Naive thymus-derived CD8-positive, alpha-beta T cell (primary cell): ENCODE measurements at places on chromosomes 6 and 20. TPM values are rescaled to one million over a fixed set of nuclear protein-coding genes. Genes with fewer than 3 reads are reported as not detected.

DNA sequence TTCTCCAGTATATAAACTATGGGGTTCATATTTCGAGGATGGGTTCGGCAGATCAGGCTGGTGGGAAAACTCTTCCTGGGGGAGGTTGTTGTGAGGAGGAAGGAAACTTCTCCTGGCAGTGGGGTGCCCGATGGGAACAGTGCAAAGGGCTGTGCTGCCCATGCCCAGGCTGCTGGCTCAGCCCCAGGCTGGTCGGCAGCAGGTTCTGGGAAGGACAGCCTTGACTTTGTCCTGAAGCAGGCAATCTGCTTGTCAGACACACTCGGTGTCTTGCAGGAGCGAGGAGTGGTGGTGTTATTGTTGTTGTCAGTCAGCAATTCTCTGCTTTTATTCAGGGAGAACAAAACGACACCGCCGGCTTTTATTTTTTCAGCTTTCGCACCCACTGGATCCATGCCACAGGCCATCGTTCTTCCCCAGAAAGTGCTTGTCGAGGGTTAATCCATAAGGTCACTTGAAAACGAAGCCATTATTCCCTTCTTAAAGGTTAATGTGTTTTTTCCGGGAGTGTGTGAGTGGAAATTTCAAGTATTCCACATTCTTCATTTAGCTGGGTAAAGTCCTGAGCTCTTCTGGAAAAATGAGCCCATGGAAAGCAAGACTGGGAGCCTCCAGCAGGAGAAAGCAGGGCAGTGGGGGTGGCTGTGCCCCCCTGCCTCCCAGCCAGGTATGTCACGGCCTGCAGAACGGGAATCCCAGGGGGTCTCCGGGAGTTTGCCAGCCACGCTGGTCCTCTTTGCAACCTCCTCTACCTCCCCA is 57.0 kb upstream of the STX16 start:
- DNase-seq, result no peak

DNA sequence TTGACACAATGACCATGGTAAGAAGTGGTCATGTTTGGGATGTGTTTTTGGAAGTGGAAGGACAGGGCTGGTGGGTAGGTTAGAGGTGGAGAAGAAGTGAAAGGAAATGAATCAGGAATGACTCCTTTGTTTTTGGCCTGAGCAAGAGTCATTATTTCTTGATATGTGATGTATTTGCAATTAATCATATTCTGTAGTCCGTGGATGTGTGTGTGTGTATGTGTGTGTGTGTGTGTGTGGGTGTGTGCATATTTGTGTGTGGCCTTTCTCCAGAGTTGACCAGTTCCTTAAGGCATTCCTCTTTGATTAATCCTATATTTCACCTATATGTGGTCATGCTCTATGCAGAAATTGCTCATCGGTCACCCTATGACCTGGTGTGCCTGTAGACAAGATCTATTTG is 130.7 kb downstream of the UTRN start:
- DNase-seq, result no peak

DNA sequence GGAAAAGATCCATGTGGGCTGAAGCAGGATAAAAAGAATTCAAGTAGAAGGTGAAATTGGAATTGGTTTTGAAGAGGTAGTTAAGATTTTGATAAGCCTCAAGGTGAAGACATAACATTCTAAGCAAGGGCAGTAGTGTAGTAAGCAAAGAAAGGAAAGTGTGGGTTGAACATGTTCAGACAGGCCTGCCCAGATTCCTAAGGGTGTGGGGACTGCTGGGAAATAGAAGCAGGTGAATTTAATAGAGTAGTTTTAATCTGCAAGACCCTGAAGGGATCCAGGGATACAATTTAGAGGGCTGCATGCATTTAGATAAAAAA is 19.1 kb downstream of the TAB2 start:
- DNase-seq, result no peak

DNA sequence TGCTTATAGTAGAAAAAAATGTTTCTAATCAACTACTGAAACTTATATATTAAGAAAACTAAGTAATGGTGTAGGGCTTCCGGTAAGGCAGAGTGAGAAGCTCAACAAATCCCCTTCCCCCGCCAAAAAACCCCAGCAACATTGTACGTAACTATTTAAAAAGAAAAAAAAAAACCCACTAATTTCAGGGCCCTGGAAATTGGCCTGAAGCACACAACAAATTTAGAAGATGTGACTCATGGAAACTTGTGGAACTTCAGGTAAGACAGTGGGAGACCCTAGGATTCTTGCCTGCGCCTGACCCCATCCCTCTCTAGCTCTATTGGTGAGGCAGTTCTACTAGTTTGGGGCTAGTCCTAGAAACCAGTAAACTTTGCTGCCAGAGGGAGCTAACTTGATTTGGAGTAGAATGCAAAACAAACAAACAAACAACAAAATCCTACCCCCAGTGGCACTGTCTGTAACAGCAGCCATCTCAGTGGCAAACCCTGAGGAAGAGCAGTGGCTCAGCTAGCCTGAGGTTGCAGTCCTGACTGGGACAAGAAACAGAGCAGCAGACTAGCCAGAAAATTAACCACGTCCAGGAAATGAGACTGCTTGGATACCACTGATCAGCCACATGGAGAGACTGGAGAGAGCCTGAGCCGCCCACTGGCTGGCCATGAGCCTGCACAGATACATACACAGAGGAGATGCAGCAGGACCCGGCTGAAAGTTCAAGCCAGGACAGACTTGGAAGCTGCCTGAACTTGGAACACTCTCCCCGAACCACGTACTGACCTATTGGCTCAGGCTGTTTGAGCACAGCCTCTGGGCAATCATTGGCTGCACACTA is 135.1 kb downstream of the TBXT start:
- DNase-seq, result no peak

IL17F gene
- not detected for polyA plus RNA-seq

- DNase-seq, result no peak
Observed at GRCh38 chr6:88612631-88613030, 350.8 kb downstream of the RNGTT start.

- no peak for DNase-seq
Observed at GRCh38 chr20:8166730-8167129, 34.7 kb downstream of the PLCB1 start.

ZKSCAN3 gene
- polyA plus RNA-seq, result 0.81 TPM

GRCh38 chr6:51273228-51273961 is 454.7 kb downstream of the TFAP2B start:
- no peak for DNase-seq

FOXF2 gene
- not detected for polyA plus RNA-seq

ADAM33 gene
- polyA plus RNA-seq, result not detected

GRCh38 chr6:29723666-29724588 is 693 bp downstream of the HLA-F start:
- peak; percentile 61 for DNase-seq

DNA sequence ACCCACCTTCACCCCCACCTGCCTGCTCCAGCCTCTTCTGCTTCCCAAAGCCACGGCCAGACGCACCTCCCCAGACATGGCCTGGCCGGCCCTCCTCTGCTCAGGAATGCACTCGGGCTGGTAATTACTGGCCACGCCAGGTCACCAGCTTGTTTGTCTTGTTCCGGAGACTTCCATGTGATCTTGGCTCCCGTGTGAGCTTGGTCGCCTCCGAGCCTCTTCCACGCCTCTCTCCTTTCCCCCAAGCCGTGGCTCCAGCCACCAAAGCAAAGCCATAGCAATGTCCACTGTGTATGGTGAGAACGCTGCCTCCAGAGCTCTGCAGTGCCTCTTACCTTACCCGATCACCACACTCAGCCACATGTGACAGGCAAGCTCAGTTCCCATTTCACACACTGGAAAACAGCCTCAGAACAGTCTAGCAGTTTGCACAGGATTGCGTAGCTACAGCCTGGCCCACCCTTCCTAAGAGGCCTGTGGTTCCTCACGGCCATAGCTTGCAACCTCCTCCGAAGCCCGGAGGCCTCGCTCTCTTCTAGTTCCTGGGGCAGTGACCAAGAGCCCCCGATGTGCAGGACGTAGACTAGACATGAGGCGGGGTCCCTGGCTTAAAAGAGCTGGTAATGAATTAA is 48.1 kb upstream of the AFDN start:
- DNase-seq, result no peak

DNA sequence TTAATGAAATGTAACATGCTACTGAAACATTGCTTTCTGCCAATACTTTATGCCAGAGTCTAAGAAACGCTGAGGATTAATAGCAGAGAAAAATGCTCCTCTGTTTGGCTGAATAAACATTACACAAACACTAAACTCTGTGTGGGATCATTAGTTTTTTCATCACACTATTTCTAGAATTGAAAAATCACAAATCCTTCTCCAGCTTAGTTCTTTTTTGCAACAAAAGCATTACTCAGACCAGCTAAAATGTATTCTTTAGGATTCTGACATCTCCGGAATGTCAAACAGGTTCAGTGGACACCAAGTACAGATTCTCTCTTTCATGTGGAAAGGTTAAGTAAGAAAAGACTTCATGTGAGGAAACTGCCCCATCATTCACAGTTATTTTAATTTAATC is 226.9 kb downstream of the SIM1 start:
- DNase-seq, result no peak

OR14J1 gene
- not detected for polyA plus RNA-seq

DNA sequence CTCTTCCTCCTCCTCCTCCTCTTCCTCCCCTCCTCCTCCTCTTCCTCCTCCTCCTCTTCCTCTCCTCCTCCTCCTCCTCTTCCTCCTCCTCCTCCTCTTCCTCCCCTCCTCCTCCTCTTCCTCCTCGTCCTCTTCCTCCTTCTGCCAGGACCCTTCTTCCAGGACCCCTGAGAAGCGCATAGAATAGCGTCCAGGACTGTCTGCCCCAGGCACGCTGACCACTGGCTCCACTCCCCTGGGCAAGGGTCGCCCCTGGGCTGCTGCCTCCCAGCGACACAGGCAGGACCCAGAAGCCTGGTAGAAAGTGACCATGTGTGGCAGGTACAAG is 42.4 kb upstream of the BHLHE23 start:
- no peak for DNase-seq

DNA sequence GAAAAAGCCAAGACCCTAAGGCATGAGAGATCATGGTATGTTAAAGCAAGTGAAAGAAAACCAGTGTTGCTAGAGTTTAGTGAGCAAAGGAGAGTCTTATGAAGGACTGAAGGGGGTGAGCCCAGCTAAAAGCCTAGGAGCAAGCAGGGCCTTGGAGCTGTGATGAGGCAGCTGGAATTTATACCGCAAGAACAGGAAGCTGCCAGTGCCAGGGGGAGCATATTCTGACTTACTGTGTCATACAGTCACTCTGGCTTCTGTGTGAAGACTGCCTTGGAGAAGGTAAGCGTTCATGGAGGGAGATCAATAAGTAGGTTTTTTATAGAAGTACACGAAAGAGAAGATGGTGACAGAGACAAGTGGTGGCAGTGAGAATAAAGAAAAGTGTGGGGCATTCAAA is 308.9 kb upstream of the THEMIS start:
- DNase-seq, result no peak

RAD21L1 gene
- polyA plus RNA-seq, result not detected

GJA10 gene
- not detected for polyA plus RNA-seq

DNA sequence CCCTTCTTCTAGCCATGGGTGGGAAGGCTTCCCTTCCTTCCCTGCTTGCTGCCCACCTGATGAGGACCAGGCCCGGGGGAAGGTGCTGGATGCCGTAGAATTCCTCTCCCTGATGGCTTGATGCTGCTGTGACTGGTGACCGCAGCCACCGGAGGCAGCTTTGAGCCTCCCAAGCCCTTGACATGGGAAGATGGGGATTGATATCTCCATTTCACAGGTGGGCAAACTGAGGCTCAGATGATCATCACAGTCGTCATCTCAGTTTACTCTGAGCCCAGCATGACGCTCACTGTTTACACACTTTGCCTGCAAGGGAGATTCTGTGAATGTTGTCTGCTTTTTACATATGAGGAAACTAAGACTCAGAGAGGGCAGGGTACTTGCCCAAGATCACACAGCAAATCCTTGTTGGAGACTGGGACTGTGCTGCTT is 43.9 kb downstream of the SRC start:
- DNase-seq, result no peak

- DNase-seq, result no peak
Observed at GRCh38 chr6:97865612-97866011, 582.6 kb upstream of the MMS22L start.

CLPSL2 gene
- not detected for polyA plus RNA-seq

GRCh38 chr6:131368198-131368911 is 204.7 kb upstream of the ARG1 start:
- no peak for DNase-seq

DNA sequence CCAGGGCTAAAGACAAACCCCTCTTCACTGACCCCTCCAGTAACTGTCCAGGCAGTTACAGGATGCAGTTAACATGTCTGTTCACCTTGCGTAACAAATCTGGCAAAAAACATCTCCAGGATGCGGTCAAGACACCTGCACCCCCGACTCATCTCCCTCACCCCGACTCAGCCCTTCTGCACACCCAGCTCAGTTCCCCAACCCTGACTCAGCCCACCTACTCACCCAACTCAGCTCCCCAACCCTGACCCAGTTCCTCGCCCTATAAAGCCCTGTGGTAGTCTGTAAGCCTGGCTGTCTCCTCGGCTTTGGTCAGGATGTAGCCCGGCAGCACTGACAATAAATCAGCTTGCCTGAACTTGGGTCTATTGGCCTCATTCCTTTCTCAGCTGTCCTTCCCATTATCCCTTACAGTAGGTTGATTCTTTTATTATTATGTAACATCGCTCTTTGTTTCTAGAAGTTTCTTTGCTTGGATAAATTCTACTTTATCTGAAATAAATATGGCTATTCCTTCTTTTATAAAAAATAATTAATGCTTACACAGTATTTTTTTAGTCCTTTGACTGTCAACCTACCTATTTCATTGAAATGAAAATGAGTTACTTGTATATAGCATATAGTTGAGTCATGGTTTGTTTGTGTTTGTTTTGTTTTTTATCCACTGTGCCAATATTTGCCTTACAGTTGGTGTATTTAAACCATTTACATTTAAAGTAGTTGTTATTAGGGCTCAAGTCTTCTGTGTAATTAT is 12.9 kb upstream of the ADTRP start:
- DNase-seq, result no peak

FAM83C gene
- polyA plus RNA-seq, result not detected
